ENCODE measurements at places on chromosomes 1 and 21.

GRCh38 chr1:40711465-40712404 lies 20.2 kb downstream of the NFYC start:
- DNase-seq = no peak

GRCh38 chr1:29971703-29972102 lies 735.4 kb downstream of the PTPRU start:
- DNase-seq = no peak

DNA sequence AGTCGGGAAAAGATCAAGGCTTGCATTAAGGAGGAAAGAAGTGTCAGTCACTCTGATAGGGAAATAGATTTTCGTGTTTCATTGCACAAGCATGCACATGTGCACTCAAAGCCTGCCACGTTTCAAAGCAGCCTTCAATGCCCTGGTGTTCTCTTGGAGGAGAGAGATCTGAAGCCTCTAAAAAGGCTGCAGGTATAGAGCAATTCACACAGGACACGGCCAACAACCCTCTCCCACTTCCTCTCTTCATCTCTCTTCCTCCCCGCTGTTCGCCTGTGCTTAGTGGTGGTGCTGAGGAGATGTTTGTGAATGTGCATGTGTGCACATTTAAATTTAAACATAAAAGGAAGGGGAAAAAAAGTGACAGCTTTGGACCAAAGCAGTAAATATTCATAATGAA lies 117.7 kb downstream of the NUF2 start:
- no peak for DNase-seq

DNA sequence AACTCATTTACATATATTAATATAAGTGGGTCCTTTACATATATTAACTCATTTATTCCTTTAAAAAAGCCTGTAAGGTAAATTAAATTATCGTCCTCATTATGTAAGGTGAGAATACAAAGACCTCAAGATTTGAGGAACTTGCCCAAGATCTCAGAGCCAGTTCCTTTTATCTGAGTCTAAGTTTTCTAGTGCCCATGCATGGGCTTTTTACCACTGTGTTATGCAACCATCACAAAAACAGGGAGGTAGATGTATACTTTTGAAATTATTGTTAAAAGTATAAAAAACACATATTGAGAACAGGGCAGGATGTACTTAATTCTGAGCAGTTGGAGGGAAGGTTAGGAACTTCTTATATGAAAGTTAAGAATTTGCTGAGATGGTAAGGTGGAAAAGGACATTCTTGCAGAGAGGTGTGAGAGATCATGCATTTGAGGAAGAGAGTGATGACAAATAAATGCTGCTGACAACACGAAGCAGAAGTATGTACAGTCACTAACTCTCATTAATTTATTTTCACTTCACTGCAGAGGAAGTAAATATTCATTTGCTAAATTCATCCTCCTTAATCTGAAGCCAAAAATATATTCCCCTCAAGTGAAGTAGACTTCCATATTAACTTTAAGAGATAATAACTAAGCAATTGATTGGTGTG lies 28.9 kb upstream of the LYPLAL1 start:
- DNase-seq = no peak

DNA sequence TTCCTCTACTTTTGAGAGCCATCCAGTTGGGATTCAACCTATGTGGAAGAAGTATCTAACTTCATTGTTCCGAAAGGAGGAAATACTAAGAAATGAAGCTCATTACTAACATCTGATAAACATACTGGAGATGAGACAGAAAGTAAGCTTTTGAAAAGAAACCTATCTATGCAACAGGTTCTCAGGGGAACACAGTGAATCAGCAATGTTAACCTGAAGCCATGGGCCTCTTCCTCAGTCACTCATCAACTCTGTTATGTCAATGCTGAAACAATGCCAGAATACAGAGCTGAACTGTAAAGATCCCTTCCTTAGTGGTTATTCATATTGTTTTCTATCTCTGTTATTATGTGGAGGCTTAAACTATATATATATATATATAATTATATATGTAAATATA lies 55.5 kb upstream of the ESRRG start:
- no peak for DNase-seq

DNA sequence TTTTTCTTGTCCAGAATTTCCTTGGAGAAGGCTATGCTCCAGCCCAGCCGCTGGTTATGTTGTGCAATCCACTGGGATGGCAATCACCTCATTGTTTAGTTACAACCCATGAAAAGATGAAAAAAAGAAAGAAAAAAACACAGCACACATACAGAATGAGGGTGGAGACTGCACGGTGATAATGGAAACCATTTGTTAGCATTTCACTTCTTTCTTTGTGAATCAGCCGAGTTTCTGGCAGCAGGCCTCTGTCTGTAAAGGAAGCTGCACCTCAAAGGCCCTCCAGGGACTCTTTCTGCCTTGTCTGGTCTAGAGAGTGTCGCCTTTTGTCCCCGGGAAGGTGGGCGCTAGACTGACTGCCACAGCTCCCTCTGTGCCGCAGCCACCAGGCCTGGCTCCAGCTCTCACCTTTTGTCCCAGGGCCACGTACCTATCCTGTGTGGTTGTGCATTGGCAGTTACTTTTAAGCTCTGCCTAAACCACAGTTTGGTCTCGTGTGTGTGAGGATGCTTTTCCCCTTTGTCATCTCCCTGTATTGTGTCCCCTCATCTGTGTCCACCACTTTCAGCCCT lies 35.6 kb downstream of the NGF start:
- no peak for DNase-seq

- DNase-seq = no peak
Measured at GRCh38 chr1:143604887-143605286, 366.9 kb downstream of the FAM72C start.

Data from stimulated activated CD8-positive, alpha-beta memory T cell treated with anti-CD3 and anti-CD28 coated beads, Interleukin-2, amount 100 ng/mL, for 1 hour (primary cell).